ENCODE measurements at places on chromosomes 16 and 17. TPM values are rescaled to one million over a fixed set of nuclear protein-coding genes. Genes with fewer than 3 reads are reported as not detected.

The CORO6 gene
- polyA plus RNA-seq, result 98.5 TPM

The WNK4 gene
- 0.05 TPM for polyA plus RNA-seq

The PNMT gene
- 32.7 TPM for polyA plus RNA-seq

The ASPA gene
- polyA plus RNA-seq, result 1.6 TPM

The TRIM37 gene
- polyA plus RNA-seq, result 6.5 TPM

The ANKRD40CL gene
- polyA plus RNA-seq, result not detected

The EPX gene
- polyA plus RNA-seq, result not detected

The OR4D1 gene
- polyA plus RNA-seq, result not detected

The LRRC3C gene
- not detected for polyA plus RNA-seq

The KRTAP16-1 gene
- polyA plus RNA-seq, result not detected

The CDH5 gene
- 32.8 TPM for polyA plus RNA-seq

The CLEC19A gene
- polyA plus RNA-seq, result not detected

The EVPL gene
- 0.02 TPM for polyA plus RNA-seq

The CEP131 gene
- 7.4 TPM for polyA plus RNA-seq

The CTRB2 gene
- polyA plus RNA-seq, result 0.14 TPM

The SHISA9 gene
- polyA plus RNA-seq, result 0.34 TPM

The CD7 gene
- 0.45 TPM for polyA plus RNA-seq

The WNT9B gene
- polyA plus RNA-seq, result 0.61 TPM

The KRTAP3-3 gene
- polyA plus RNA-seq, result not detected

The KRTAP9-8 gene
- not detected for polyA plus RNA-seq

The HAGHL gene
- polyA plus RNA-seq, result 21.0 TPM

The UTS2R gene
- 1.0 TPM for polyA plus RNA-seq

The KRT24 gene
- polyA plus RNA-seq, result 0.16 TPM

The METRN gene
- polyA plus RNA-seq, result 68.2 TPM

The MYH11 gene
- 110 TPM for polyA plus RNA-seq

The ALOX15 gene
- 0.05 TPM for polyA plus RNA-seq

The MT4 gene
- polyA plus RNA-seq, result not detected

The KRTAP2-2 gene
- not detected for polyA plus RNA-seq

The CDH13 gene
- 20.7 TPM for polyA plus RNA-seq

The TBCD gene
- polyA plus RNA-seq, result 38.8 TPM

The CPD gene
- polyA plus RNA-seq, result 6.5 TPM

The SLC5A11 gene
- polyA plus RNA-seq, result 0.02 TPM

The PIK3R5 gene
- polyA plus RNA-seq, result 2.0 TPM

The P2RX1 gene
- 1.1 TPM for polyA plus RNA-seq

The NLRC3 gene
- 0.68 TPM for polyA plus RNA-seq

The TACO1 gene
- 47.0 TPM for polyA plus RNA-seq

The OR1F1 gene
- not detected for polyA plus RNA-seq

The ABI3 gene
- polyA plus RNA-seq, result 4.6 TPM

Data from right cardiac atrium (tissue), 5 donors.